WTC11 (cell line): ENCODE measurements at places on chromosomes 1 and 21. TPM values are rescaled to one million over a fixed set of nuclear protein-coding genes. Genes with fewer than 3 reads are reported as not detected.

GRCh38 chr1:186286615-186287315 is 88.3 kb downstream of the TPR start:
- no peak for DNase-seq

DNA sequence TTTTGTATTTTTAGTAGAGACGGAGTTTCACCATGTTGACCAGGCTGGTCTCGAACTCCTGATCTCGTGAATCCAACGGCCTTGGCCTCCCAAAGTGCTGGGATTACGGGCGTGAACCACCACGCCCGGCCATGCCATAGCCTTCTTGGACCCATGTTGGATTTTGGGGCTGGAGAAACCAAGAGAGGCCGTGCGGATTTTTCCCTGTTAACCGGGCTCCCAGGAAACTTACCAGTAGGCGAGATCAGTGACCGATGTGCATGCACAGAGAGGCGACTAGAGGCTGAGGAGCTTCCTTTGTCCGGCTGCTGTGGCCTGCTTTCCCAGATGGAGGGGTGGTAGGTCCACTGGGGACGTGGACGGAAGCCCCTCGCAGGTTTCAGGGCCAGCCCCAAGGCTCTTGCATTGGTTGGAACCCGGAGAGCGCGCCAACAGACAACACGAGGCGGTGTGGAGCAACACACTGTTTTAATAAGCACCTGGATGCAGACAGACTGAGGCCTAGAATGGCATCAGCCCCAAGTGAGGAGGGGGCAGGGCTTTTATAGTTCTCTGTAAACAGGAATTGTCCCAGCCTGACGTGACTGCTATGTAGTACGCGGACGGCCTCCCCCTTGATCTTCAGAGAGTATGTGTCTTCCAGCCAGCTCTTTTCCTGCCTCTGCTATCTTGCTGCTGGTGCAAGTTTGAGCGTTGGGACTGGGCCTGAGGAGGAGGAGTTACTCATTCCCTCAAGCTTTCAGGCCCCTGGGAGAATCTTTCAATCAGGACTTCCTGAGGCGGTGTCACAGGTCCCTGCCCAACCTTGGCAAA is at the start of gene ERVH48-1:
Gene ERVH48-1 (minus strand): TSS at position 517 of the 813 bp plus-strand sequence. CDS start 6,624 bp downstream, outside the sequence.
- peak; percentile 32 for DNase-seq

GRCh38 chr1:101284021-101284420 is 47.2 kb downstream of the S1PR1 start:
- DNase-seq: no peak

Gene CASZ1
- total RNA-seq: 6.9 to 11.7 TPM (median 8.7 TPM) in 3 replicates
